Memory B cell (primary cell): ENCODE measurements at places on chromosomes 3 and 15.

DNA sequence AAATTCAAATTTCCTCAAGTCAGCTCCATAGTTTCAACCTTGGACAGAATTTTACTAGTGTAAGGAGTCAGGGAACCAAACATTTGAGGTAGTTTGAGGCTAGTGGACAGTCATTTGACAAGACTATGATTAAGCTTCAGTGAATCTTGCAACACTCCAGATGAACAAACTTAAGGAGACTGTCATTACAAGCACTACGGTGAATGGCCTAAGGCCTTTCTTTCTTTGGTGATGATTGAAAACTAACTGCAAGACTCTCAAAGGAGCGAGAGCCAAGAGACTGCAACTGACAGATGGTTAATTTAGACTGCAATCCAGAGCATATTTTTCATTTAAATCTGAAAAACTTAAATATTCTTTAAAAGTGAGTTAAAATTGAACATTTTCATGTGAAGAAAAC, 272.3 kb upstream of the NECTIN3 start:
- DNase-seq: no peak

GRCh38 chr15:40270246-40270995, 12.4 kb downstream of the ANKRD63 start:
- DNase-seq: no peak

GRCh38 chr3:44100298-44100695, 141.4 kb upstream of the TOPAZ1 start:
- no peak for DNase-seq

- no peak for DNase-seq
Measured at GRCh38 chr15:74394090-74394846, 26.8 kb upstream of the CYP11A1 start.

GRCh38 chr3:45978006-45978761, 17.4 kb downstream of the FYCO1 start:
- DNase-seq: no peak

- DNase-seq: no peak
Measured at GRCh38 chr15:89370120-89370977, 35.7 kb upstream of the POLG start.

DNA sequence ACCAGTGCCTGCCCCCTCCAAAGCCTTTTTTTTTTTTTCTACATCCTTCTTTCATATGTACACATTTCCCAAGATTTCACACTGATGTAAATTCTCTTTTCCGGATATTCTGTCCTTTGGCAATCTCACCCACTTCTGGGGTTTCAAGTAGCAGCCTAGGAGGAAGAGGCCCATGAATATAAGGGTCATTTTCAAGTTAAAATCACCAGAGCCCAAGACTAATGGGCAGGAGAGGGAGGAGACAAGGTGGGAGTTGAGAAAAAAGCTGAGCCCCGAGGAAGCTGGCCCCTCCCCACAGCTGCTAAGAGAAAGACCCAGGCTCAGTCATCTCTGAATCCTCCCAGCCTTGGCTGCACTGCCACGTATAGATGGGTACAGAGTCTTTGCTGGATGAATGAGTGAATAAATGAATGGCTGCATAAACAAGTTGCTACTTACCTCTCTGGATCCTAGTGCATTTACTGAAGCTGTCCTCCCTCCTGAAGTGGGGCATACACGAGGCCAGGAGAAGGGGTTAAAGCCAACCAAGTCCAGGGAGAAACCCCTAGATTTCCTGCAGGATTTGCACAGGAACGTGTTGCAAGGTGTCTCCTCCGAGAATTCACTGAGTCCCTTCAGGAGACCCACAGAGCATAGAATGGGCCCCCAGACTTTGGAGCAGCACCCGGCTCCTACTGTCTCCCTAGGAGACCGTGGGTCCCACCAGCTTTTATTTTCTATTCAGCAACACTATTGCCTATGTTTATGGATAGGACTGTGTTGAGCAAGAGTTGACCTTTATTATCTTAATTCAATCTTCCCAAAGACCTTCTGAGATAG, 100.8 kb upstream of the LIPC start:
- no peak for DNase-seq

DNA sequence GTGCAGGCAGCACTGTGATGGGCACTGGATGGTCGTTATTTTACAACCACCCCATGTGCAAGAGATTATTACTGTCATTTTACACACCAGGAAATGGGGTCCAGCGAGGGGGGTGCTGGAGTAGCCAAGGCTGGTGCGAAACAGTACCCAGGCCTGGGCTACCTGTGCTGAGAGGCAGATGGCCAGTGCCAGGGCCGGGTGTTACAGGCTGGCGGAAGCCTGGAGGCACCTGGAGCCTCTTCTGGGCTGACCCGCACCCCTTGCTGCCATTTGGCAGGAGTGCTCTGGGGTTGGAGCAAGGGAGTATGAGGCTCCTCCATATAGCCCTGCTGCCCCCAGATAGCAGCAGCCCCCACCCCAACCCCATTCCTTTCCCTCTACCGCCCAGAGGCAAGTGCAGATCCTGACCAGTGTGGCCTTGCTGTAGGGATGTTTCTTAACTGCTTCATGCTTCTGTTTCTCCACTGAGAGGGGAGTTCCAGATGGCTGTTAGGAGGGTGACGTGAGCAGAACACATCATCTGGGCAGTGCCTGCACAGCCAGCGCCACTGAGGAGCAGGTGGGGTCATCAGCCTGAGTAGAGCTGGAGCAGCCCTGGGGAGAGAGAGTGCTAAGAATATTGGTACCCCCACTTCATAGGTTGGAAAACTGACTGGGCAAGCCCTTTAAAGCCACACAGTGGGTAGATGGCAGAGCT, 15.3 kb downstream of the SNX33 start:
- DNase-seq: no peak

DNA sequence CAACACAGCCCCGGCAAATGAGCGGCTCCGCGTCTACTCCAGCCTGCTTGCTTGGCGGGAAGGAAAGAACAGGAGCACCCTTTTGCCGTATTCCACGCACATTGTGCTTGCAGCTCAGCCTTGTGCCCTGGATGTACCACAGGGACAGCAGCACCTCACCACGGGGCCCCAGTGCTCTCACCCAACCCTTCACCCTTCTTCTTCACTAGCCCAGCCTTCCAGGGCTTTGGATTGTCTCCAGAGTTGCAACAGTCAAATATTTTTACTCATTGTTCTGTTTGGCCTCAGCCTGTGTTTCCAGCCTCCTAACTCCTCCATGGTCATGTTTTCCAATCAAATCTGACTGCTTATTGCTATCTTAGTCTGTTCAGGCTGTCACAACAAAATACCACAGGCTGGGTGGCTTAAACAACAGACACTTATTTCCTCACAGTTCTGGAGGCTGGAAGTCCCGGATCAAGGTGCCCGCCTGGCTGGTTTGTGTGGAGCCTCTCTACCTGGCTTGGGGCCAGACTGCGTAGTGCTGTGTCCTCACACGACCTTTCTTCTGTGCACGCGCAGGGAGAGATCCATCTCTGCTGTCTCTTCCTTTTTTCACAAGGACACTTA, 79.2 kb upstream of the ABHD17C start:
- DNase-seq: no peak

DNA sequence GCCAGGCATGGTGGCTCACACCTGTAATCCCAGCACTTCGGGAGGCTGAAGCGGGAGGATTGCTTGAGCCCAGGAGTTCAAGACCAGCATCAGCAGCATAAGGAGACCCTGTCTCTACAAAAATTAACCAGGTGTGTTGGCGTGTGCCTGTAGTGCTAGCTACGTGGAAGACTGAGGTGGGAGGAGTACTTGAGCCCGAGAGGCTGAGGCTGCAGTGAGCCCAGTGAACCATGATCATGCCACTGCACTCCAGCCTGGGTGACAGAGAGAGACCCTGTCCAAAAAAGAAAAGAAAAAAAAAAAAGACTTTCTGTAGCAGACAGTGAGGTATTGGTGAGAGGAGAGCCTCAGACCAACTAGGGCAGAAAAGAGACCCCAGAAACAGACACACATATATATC, 263.8 kb downstream of the XXYLT1 start:
- DNase-seq: no peak

DNA sequence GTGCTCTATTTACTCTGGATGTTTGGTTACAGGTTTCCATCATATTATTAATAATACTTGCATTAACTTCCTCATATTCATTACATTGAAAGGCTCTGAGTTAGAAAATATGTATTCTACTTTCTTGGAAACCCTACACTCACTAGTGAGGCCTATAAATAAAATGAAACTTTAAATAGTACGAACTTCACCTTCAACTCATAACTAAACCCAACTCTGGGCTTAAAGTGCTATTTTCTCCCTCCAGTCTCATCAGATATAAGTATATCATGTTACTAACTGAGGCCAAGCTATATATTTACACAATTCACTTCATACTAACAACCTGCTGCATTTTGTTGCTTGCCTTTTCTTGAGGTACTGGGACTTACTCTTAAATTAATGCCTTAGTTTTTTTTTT, 306.7 kb downstream of the TIGIT start:
- no peak for DNase-seq

- no peak for DNase-seq
Measured at GRCh38 chr3:16140894-16141285, 33.6 kb upstream of the GALNT15 start.

DNA sequence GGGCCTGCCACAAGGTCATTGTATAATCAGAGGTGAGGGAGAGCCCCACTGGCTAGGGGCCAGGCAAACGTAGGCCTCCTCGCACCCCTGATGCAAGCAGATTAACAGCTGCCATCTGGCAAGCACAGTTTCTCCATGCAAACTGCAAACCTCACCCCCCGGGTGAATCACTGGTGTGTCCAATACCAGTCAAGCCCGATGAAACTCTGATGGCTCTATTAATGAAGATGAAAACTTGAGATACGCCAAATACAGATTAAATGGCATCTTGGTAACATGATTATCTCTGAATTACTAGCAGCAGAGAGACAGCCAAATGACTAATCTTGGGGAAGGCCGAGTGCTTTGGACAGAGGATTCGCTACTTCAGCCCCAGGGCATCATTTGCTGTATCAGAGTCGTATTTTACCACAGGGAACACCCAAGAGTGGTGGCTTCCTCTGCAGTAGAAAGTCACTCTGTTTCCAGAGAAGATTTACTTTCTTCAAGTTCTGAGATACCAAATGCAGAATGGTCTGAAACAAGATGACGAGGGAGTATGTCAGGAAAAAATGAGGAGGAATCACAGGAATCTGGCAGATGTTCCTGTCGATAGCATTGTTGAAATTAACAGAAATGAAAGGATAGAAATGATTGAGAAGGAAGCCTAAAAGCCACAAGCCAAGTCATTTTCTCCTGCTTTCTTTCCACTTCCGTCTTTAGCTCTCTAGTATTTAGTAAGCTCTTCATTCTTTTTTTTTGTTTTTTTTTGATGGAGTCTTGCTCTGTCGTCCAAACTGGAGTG, 96.2 kb upstream of the NR2F2 start:
- DNase-seq: no peak

DNA sequence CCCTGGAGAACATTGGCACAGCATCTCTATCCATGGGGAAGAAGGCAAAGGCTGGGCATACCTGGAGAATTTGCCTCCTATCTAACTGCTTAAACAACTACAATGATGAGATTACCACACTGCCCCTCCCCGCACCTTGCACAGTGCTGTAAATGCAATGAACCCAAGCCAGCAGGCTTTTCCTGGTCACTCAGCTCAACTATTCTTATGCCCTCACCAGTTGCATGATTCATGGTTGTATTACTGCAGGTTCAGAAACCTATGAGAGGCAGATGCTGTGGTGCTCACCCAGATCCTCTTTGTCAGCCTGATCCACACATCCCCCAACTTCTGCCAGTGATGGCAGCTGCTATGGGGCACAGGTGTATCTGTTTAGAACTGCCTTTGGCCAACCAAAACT, 77.7 kb upstream of the STAC start:
- DNase-seq: no peak
